ENCODE measurements at places on chromosomes 12 and 14.
A peak's percentile ranks its signal among the peaks of the same experiment; 100 is the strongest.

DNA sequence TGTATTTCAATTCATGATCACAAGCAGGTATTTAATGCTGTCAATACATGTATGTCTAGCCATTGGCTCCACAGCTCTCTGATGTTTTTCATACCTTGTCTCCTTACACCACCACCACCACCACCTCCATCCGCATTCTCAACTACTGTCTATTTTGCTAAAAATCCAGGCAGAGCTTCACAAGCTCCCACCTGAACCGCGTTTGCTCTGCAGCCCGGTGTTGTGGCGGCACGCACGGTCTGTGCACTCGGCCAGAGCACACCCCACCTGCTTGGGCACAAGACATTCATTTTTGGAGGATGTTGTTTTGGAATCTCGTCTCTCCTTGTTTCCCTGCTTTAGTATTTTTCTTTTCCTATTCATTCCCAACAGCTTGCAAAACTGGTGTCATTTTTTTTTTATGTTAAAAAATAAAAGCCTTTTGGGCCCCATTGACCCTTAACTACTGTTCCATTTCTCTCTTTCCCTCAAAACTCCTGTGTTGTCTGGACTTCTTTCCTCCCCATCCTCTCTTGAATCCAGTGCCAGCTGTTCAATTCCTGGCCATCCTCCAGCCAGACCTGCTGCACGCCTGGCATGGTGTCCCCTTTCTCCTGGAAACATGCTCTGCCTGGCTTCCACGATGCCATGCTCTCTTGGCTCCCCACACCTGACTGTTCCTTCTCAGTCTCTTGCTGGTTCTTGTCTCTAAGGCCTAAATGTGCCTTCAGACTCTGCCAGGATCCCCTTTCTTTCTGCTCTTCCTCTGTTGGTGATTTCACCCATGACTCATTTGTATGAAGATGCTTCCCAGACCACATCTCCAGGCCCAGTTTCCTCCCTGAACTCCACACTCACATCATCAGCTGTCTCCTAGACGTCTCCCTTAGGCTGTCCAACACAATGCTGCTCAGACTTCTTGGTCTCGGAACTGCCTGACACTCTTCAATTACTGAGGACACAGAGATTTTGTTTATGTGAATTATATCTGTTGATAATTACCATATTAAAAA lies 37.9 kb downstream of the PIWIL1 start:
- no peak for DNase-seq

DNA sequence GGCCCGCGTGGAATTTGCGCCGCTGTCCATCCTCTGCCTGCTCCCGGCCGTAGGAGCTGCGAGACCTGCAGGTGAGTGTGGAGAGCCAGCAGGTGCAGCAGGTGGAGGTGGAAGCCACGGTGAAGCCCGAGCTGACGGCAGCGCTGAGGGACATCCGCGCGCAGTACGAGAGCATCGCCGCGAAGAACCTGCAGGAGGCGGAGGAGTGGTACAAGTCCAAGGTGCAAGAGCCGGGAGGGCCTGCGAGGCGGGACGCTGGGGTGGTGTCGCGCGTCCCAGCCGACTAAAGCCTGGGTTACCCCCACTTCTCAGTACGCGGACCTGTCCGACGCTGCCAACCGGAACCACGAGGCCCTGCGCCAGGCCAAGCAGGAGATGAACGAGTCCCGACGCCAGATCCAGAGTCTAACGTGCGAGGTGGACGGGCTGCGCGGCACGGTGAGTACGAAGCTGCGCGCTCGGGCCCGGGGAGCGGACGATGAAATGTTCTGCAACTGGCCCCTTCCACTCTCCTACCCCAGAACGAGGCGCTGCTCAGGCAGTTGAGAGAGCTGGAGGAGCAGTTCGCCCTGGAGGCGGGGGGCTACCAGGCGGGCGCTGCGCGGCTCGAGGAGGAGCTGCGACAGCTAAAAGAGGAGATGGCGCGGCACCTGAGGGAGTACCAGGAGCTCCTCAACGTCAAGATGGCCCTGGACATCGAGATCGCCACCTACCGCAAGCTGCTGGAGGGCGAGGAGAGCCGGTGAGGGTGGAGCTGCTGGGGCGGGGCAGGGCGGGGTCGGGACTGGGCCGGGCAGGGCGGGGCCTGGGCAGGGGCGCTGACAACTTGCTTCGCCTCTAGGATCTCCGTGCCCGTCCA lies 2.1 kb downstream of the PRPH start:
- no peak for DNase-seq

DNA sequence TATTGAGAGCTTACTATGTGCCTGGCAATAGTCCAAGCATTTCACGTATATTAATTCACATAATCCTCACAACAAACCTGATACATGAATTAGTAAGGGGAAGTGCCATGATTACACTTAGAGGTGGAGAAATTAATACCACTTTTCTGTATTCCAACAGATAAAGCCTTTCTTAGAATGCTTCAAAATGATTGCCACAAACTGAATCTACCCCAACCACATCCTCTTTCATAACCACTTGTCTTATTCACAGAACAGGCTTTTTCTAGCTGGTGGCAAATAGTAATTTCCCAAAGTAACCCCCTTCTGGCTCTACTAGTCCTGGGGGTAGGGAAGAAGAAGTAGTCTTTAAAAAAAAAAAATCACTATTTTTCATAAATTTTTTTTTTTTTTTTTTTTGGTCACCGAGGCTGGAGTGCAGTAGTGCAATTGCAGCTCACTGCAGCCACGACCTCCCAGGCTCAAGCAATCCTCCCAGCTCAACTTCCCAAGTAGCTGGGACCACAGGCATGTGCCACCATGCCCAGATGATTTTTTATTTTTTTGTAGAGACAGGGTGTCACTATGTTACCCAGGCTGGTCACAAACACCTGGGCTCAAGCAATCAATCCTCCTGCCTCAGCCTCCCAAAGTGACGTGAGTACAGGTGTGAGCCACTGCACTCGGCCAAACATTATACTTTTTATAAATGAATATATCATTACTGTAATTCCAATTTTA lies 59.0 kb upstream of the ARID2 start:
- no peak for DNase-seq

DNA sequence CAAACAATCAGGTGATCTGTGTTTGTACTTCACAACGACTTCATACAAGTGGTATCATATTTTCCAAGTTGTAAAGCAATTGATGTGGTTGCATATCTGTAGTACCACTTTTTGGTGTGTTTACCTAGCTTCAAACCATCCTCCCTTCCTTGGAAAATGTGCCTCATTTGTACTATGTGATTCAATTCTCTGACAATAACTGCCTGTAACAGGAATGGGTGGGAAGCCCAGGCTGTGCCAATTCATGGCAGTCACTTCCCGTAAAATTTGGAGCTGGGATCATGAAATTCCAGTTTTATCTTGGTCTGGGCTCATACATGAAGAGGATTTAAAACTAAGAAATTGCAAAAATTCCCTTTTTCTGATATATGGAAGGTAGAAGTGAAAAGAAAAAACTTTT lies 250.1 kb downstream of the DIO2 start:
- DNase-seq = no peak

- peak; percentile 21 for DNase-seq
Measured at GRCh38 chr14:37599507-37600368, 4.3 kb downstream of the TTC6 start.

GRCh38 chr14:104827177-104828055 lies 26.5 kb downstream of the ZBTB42 start:
- peak; percentile 77 for DNase-seq
